Fibroblast of lung (primary cell): ENCODE measurements at places on chromosomes 13 and 19.

DNA sequence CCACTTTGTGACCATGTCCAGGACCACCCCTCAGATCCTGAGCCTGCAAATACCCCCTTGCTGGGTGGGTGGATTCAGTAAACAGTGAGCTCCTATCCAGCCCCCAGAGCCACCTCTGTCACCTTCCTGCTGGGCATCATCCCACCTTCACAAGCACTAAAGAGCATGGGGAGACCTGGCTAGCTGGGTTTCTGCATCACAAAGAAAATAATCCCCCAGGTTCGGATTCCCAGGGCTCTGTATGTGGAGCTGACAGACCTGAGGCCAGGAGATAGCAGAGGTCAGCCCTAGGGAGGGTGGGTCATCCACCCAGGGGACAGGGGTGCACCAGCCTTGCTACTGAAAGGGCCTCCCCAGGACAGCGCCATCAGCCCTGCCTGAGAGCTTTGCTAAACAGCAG, 7.7 kb upstream of the CEACAM7 start:
- no peak for DNase-seq

GRCh38 chr19:17402982-17403855, 2.2 kb downstream of the BST2 start:
- DNase-seq: no peak

- peak; percentile 49 for DNase-seq
These were observed 51.4 kb downstream of the NBEA start for GRCh38 chr13:34993470-34993869.

- no peak for DNase-seq
These were observed 22.5 kb downstream of the LIG1 start for GRCh38 chr19:48147597-48148175.

DNA sequence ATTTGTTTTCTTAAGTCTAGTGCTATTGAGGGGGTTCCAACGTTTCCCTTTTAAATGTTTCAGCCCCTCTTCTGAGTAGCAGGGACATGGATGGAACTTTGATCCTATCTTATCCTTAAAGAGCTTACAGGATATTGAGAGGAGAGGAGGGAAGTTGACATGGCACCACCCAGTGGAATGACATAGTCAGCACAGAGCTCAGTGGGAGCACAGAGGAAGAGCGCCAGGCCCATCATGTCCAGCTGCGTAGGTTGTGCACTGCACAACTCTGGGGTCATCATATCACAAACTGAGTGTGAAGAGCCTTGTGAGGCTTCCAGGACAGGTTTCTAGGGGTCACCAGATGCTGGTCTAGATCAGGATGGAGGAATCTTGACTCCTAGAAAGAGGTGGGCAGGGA, 4.6 kb upstream of the CDC42EP5 start:
- no peak for DNase-seq

GRCh38 chr19:49448432-49448786, 3.2 kb downstream of the PIH1D1 start:
- DNase-seq: no peak

- peak; percentile 10 for DNase-seq
These were observed 8.2 kb downstream of the ZNF429 start for GRCh38 chr19:21513651-21514050.

DNA sequence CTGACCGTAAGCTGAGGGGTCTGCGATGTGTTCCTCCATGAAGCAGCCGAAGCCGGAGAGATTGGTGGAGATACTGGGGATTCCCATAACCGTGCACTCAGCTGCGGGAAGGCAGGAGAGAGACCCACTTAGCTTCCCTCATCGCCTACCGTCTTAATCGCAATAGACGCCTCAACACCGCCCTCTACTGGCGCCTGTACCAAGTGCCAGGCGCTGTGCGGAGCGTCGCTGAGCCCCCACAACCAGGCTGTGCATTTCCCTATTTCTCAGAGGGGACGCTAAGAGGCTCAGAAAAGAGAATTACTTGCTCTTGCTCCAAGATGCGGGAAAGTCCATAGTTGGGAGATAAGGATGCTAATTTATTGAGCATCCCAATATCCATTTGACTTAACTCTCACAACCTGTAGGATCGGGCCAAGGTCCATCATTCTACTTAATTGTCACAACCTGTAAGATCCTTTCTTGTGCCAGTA, 5.8 kb downstream of the FTL start:
- peak; percentile 82 for DNase-seq
